Fibroblast of skin of right quadriceps (primary cell): ENCODE measurements at places on chromosomes 1 and 21.

DNA sequence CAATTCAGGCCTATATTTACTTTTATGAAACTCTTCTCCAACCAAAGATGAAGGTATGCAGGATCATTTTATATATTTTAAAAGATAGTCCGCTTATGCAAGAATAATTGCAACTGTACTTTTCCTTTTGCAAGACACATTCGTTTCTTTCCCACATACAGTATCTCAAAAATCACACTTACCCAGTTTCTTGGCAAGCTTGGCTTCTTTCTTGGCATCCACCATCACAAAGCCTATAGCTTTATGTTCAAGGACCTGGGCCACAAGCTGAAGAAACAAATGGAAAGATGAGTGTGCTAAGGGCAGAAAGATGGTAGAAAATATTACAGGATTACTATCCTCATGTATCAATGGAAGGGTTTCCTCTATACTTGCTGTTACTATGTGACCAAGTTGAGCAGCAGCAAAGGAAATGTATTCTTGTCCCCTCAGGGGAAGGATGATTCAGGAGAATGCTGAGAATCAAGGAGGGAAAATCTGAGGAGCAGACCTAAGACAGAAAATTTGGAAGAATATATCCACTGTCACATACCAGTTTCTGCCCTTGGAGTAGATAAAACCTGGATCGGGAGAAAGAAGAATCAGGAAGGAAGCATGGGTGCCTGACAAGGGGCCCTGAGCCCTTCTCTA is 23.8 kb downstream of the CASQ2 start:
- no peak for DNase-seq

- DNase-seq, result no peak
Measured at GRCh38 chr1:160653620-160654016, 6.8 kb upstream of the SLAMF1 start.

DNA sequence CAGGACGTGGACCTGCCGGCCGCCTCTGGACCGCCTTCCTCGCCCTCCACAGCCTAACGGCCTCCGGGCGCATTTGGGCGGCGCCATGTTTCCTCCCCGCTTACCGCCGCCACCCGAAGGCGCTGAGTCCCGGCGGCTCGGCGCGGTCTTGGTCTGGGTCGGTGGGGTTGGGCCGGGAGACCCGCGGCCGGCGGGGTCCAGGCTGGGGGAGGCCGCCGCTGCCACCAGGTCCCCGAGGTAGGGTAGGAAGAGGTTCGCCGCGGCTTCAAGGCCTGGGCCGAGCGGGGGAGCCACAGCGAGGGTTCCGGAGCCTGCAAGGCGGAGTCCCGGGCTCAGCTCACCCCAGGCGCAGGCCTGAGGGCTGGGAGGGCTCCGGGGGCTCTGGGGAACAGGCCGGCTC is 5.5 kb downstream of the OR2C3 start:
- no peak for DNase-seq

- peak; percentile 68 for DNase-seq
Measured at GRCh38 chr1:230268371-230269170, 157.6 kb downstream of the PGBD5 start.

GRCh38 chr1:156419854-156420204 is 50.8 kb downstream of the RHBG start:
- DNase-seq, result no peak

GRCh38 chr1:220884109-220884980 is 5.1 kb downstream of the HLX start:
- DNase-seq, result no peak

DNA sequence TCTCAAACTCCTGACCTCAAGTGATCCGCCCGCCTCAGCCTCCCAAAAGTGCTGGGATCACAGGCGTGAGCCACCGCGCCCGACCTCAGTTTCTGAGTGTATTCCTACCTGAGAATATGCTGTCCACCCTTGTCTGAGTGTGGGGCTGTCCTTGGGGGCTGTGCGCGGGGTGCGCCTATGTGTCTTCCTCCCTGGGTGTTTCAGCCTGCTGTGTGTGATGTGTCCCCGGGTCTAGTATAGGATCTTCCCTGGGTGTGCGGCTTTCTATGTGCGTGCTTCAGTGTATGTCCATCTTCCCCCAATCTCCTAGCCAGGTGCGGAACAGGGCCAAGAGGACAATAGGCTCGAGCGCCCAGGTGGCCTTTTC is 8.3 kb upstream of the ID3 start:
- no peak for DNase-seq

DNA sequence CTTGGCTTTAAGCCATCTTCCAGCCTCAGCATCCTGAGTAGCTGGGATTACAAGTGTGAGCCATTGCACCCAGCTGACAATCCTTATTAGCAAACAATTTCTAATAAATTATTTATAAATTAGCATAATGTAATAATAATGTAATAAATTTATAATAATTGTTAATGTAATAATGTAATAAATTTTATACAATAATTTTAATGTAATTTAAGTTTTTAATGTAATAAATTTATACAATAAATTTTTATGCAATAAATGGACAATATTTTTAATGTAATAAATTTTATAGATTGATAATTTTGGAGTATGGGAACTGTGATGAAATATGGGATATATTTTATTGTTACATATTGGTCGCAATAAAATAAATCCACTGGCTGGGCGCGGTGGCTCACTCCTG is 1457.5 kb downstream of the KCNT2 start:
- no peak for DNase-seq

DNA sequence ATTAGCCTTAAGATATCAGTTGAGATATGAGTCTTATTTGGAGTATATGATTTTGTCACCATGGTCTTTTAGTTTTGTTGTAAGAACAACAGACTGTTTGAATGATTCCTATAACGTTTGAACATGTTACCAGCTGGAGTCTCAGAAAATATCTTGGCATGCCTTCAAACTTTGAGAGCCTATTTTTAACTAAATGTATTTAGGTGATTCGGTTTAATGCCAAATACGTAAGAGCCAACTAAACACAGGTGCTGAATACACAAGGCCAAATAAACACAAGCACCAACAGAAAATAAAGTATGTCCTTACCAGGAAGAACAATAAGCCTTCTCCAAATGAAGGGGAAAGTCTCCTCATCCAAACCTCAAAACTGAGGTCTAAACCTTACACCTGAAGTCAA is 48.6 kb downstream of the PRKACB start:
- DNase-seq, result no peak

DNA sequence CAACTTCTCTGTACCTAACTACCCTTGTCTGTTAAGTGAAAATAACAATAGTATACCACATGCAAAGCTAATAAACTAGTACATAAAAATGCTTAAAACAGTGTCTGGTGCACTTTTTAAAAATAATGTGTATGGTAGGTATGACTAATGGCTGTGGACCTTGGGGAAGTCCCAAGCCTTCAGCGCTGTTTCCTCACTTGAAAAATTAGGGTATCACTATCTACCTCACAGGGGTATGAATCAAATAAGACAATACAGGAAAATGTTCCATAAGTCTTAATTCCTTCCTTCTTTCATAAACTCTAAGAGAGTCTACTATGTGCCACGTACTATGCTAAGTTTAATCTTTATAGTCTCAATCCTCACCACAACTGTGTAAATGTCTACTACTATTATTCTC is 32.0 kb downstream of the EGLN1 start:
- peak; percentile 59 for DNase-seq

DNA sequence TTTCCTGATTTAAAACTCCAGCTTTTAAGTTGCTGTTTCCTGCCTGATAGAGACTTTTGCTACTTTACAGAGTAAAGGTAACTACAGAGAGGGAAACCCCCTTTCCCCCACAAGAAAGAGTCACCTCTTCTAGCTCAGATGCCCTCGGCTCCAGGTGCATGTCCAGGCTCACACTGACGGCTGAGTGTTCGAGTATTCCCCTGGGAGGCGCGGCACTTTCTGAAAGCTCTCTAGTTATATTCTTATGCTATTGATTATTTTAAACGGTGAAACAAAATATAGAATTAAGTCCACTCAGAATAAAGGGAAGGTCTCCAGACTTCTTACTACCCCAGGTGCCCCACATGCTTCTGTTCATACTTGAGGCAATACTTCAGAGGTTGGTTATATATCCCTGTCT is 160.3 kb upstream of the FMN2 start:
- no peak for DNase-seq

GRCh38 chr21:46350571-46350970 is 26.6 kb downstream of the PCNT start:
- DNase-seq, result no peak

GRCh38 chr1:2983706-2984398 is 37.4 kb upstream of the ACTRT2 start:
- no peak for DNase-seq

DNA sequence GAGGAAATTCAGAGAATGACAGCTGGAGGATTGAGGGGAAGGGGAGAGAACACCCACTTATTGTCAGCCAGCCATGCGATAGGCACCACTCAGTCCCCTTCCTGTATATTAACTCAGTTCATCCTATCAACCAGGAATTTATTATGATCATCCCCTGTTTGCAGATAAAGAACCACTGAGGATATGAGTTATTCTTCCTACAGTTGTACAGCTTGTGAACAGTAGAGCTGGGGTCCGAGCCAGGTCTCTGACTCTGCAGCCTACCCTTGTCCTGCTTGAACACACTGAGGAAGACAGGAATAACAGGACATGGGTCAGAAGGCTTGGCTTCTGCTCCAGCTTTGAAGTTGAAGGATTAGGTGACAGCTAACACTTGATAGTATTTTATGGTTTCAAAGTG is 42.0 kb upstream of the SCMH1 start:
- DNase-seq, result no peak

- no peak for DNase-seq
Measured at GRCh38 chr1:98896711-98897445, 107.8 kb downstream of the PLPPR5 start.

DNA sequence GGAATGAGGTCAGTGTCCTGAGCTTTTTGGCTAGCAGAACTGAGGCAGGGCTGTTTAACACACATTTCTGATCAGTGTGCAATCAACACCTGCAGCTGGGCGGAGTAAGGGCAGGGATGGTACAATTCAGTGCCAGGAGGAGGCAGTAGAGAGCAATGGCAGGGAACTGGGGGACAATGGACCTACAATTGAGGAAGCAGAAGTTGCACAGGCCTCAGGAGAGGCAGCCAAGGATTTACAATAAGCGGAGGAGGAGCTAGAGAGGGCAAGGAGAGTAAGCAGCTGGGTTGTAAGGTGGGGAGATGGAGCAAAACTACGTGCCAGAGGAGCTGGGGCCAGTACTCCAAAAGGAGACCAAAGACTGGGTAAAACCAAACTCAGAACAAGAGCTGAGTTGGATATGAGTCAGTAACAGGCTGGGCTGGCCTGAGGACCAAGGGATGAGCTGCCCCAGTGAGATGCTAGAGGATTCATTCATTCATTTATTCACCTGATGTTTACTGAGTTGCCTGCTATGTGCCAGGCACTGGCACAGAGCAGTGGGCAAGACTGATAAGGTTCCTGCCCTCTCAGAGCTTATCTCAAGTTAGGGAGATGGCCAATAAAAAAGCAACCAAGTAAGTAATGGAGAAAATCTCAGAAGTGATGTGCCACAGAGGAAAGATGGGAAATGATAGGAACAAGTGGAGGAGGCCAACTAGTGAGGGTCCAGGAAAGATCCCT is 10.4 kb upstream of the GALE start:
- DNase-seq, result no peak

DNA sequence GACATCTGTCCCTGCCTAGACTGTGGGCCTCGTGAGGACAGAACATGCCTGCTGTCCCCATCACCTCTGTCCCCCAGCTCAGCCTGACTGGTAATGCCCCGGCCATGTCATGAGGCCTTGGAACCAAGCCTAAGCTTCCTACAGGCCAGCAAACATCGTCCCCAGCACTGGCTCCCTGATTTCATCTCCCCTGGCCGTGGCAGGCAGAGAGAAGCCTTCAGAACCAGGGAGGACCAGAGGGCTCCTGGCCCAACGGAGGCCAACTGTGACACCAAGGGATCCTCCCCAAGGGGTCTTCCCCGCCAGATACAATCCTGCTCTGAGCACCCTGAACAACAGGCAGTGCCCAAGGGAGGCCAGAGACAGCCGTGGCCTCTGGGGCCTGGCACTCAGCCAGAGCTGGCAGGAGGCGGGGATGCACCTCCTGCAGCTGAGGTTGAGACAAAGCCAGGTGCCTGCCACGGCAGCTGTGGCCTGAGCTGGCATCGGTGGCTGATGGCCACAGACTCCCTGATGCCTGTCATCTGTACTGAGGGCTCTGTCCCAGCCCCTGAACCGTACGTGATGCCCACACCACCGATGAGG is 9.9 kb upstream of the NPHP4 start:
- no peak for DNase-seq

GRCh38 chr1:159132271-159132881 is 39.0 kb upstream of the CADM3 start:
- DNase-seq, result peak; percentile 50

DNA sequence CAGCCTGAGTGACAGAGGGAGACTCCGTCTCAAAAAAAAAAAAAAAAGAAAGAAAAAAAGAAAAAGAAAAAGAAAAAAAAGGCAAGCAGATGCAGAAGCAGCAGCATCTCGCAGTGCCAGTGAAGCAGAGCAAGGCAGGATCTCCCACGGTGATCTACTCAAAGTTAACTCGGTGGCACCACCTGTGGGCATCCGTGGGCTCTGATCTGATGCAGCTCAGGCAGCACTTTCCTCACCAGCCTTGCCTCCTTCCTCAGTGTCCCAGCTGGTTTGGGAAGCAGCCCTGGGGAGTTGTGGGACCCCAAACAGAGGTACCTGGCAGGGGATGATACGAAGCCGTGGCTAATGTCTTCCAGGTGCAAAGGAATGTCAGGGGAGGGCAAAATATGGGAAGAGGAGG is 104.3 kb upstream of the KRTAP19-8 start:
- DNase-seq, result no peak

DNA sequence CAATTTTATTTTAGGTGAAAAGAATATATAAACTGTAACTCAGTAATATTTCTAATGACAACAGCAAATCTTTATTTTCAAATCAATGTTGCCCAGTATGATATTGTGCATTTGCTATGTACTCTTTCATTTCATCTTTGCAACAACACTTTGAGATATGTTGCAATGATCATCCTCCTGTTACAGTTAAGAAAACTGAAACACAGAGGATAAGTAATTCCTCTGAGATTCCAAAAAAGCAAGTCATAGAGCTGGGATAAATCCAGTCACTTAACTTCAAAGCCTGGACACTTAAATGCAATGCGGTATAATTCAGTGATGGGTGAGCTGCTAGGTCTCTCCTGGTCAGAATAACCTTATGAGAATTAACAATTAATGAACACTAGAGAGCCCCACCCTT is 48.6 kb upstream of the EXO1 start:
- no peak for DNase-seq

GRCh38 chr1:33341190-33341589 is 20.3 kb upstream of the A3GALT2 start:
- DNase-seq, result peak; percentile 34

GRCh38 chr1:220804202-220804586 is 17.5 kb downstream of the MTARC1 start:
- DNase-seq, result no peak
